Activated CD8-positive, alpha-beta memory T cell treated with anti-CD3 and anti-CD28 coated beads for 4 hours (primary cell): ENCODE measurements at places on chromosomes 3 and 15.

DNA sequence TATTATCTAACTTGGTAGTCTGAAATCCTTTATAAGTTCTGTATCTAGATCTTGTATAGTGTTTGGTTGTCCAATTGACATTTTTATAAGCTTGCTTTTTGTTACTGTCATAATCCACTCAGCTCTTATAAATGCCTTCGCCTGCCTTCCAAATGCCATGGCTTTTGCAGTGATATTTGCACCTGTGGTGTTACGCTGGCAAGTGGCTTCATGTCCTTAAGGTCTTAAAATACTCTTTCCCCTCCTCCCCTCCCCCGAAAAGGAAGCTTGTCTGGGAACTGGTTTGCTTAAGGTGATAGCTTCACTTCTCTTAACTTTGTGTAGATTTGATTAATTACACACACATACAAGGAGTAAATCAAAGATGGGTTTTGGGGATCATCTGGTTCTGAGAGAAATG lies 62.0 kb downstream of the ABHD2 start:
- DNase-seq, result no peak

- DNase-seq, result no peak
These were observed 106.7 kb upstream of the NANOGP8 start for GRCh38 chr15:35191783-35192182.

- no peak for DNase-seq
These were observed 7.0 kb downstream of the GPR160 start for GRCh38 chr3:170044795-170045244.

- no peak for DNase-seq
These were observed 54.0 kb upstream of the VGLL4 start for GRCh38 chr3:11697701-11698100.

GRCh38 chr3:43489930-43490329 lies 131.9 kb downstream of the ANO10 start:
- DNase-seq, result no peak

DNA sequence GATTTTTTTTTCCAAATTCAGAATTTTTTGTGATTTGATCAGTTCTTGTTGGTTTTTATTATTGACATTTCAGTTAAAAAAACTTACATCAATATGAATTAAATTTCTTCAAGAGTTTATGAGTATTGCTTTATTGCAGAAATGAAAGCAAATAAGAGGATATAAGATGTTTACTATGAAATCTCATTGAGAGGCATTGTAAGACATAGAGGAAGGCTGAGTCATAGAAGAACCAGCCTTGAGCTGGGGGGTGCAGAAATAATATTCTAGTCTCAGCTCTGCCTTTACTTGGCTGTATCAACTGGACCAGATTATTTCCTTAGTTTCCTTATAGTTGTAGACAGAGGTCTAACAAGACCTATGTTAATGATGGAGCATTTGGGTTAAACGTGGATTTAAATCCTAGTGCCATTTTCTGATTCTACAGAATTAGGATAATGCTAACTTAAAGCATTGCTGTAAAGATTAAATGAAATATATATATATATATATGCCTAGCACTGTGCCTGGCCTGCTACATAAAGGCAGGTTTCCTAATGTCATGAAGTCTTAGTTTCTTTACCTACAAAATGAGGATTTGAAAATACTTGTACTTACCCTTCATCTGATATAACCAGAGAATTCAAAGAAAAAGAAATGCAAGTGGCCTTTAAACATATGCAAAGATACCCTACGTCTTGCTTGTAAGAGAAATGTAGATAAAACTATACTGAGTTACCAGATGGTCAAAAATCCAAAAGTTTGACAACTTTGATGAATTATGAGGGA lies 7.3 kb downstream of the FAM98B start:
- DNase-seq, result no peak

DNA sequence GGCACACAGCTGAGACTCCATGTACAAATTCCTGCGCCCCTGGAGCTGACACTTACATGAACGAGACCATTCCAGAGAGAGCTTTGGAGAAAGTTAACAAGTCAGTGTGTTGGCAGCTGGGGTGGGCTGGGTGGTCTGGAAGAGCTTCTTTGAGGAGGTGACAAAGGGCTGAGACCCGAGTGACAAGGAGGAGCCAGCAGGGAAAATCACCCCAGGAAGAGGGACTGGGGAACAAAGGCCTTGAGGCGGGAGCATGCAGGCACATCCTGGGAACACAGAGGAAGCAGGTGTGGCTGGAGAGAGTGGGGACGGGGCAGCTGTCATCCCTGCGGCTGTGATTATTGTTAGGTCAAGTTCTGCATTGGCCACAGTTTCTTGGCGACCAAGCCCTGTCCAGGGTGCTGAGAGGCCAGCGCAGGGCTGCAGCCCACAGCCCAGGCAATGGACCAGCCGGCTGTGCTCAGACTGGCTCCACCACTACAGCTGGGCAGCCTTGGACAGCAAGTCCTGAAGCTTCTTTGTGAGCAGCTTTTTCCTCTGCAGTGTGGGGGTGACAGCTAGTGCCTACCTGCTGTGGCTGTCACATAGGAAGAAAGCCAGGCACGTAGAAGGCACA lies 34.2 kb upstream of the PRR23E start:
- no peak for DNase-seq
